ENCODE measurements at places on chromosomes 3 and 15.

DNA sequence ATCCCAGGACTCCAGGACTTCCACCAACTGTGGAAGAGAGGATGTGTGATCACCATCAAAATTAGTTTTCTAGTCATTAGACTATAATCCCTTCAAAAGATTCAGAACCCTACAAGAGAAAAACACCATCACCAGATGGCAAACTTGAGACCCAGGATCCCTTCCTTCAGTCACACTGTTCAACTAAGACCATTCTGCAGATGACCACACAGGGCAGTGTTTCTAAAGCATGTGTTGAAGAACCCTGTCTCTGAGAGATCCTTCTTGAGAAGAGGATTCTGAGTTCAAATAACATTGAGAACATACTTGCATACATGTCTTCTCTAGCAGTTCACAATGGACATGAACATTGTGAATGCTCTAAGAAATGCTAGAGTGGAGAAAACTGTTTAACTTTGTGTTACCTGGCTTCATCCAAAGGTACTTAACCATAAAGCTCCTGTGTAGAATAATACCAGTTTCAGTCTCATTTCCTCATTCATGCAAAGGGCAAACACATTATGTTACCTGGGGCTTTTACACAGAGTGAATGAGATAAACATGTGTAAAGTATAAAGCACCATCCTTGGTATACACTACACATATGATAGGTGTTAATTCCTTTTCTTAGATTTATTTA, 2.4 kb upstream of the ADGRG7 start:
- no peak for DNase-seq

DNA sequence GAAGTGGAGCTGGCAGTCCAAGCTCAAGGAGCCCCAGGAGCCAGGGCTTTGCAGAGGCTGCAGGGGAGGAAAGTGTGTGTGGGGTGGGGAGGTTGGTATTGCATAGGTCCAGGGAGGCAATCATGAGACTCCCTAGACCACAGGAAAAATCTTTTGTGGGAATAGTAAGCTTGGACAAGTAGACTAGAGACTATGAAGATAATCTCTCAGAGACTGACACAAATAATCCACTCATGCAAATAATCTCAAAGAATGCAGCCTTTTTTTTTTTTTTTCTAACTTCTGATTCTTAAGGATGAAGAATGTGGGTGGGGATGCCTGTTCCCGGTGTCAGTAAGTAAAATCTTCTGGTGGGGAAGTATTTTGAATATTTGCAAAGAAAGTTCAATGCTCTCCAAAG, 113.7 kb downstream of the GREM1 start:
- no peak for DNase-seq

DNA sequence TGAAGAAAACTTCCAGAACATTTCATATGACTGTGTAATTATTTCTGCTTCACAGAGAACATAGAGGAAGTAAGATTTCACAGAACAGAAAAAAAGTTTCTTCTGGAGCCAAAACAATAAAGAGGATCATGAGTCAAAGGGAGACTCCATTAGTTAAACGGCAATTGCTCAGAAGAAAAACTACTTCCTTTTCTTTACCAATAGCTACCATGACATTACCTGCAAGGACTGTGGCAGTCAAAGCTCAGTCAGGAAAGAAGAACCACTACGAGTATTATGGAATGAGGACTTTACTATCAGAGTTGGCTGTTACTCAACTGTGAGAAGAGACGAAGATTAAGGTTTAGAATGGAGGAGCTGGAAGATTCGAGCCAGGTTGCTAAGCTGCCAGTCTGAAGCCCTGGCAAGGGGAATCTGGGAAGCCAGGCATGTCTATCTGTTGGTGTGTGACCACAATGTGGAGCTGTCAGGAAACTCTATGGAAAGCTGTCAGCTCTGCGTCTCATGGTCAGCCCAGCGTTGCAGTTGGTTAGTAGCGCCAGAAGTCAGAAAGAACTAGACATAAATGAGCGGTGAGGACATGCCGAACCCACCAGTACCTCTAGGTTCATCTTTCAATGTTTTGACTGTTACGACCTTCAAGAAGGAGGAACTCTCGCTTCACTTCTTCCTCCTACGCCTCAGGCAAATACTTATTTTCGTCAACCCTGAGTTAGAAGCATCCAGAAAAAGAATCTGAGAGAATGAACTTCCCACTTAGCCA, 604.3 kb downstream of the FGF12 start:
- no peak for DNase-seq

GRCh38 chr3:195770081-195770840, 41.5 kb downstream of the MUC4 start:
- DNase-seq = no peak

GRCh38 chr3:71006810-71007785, 576.4 kb downstream of the FOXP1 start:
- DNase-seq = no peak

GRCh38 chr15:32840507-32841245, 122.9 kb downstream of the GREM1 start:
- no peak for DNase-seq

- no peak for DNase-seq
Measured at GRCh38 chr3:7205962-7206361, 345.0 kb downstream of the GRM7 start.

GRCh38 chr3:9397906-9398699, 688 bp downstream of the SETD5 start:
- DNase-seq = peak; percentile 53

- no peak for DNase-seq
Measured at GRCh38 chr3:37147666-37148065, 26.7 kb downstream of the LRRFIP2 start.

- DNase-seq = no peak
Measured at GRCh38 chr15:33029109-33029652, 165.3 kb downstream of the FMN1 start.

GRCh38 chr3:130276203-130276803, 69.2 kb upstream of the COL6A5 start:
- no peak for DNase-seq

GRCh38 chr3:52022323-52023100, 26.8 kb upstream of the RPL29 start:
- no peak for DNase-seq

- DNase-seq = no peak
Measured at GRCh38 chr15:79307251-79307650, 3.7 kb upstream of the TMED3 start.

DNA sequence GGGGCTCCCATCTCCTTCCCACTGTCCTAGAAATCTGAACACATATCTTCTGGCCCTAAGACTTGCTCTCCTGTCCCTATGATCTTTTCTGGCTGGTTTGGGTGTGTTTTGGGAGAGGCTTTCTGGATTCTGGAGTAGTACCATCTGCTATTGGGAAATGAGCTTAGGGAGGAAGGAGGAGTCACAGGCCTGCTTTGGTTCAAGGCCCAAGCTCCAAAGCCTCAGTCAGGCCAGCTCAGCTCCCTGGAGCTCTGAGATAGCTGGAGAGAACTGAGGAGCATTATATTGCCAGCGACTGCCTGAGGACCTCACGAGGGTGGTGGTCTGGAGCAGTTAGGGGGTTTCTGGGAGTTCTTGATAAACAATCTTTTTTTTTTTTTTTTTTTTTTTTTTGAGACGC, 18.7 kb downstream of the RASGRF1 start:
- no peak for DNase-seq

- DNase-seq = no peak
Measured at GRCh38 chr3:75049533-75049932, 435.1 kb upstream of the CNTN3 start.

- no peak for DNase-seq
Measured at GRCh38 chr3:17140670-17141505, 256.1 kb downstream of the PLCL2 start.

DNA sequence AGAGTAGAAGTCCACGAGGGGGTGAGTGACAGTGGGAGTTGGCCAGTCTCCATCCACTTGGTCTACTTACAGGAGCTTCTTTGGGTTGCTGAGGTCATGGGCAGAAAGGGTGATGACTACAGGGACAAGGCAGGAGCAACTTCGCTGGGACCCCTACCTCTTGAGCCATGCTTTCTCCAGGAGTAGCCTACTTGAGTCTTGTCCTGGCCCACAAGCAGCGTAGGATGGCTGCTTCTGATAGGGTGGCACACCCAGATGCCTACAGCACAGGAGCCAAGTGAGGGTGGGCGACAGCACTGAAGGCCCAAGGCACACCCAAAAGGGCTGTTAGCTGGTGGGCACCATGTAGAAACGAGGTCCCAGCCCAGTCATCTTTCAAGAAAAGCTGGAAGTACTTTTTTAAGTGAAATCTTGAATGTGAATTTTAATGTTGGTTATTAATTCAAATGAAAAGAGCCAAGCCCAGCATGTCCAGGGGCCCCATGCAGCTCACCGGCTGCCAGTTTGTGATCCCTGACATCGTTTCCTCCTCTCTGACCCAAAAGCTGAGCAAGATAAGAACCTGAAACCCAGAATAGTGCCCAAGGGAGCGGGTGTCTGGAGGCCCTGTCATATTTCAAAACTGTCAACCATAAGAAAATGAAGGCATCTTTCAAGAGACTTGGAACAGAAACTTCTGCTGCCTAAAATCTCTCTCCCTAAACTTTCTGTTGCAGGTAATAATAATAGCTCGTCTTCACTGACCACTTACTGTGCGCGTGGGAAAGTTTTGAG, 2.2 kb upstream of the CPEB1 start:
- no peak for DNase-seq

GRCh38 chr15:43127752-43128151, 5.6 kb upstream of the TMEM62 start:
- DNase-seq = no peak

DNA sequence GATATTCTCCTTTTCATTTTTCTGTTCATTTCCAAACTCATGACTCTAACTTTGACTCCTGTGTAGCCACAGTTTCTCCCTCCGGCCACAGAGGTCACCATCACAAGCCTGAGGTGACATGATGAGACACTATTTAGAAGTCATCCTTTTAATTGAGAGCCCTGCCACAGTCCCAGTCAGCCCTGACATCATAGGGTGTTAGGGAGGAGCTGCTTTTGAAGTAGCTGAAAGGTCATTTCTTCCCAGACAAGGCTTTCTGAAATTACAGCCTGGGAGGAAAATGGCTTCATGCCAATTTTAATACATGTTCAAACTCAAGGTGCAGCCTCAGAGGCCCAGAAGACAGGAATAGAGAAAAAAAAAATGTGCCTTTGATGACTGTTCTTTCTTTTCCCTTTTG, 532.8 kb upstream of the TGFBR2 start:
- no peak for DNase-seq

DNA sequence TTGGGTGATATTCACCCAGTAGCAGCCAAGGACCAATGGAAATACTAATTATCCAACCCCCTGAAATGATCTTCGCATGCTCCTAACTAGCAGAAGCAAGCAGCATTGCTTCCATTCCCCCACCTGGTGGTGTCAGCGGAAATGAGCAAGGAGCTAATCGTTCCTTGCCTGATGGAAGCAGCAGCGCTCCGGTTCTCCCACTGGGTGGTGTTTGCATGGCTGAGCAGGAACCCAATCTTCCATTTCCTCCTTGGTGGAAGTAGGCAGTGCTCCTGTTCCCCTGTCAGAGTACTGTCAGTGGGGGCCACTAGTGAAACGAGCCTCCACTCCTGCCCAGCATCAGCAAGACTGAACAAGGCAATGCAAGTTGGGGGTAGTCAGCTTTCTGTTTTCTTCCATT, 311.5 kb downstream of the CACNA2D3 start:
- DNase-seq = no peak

DNA sequence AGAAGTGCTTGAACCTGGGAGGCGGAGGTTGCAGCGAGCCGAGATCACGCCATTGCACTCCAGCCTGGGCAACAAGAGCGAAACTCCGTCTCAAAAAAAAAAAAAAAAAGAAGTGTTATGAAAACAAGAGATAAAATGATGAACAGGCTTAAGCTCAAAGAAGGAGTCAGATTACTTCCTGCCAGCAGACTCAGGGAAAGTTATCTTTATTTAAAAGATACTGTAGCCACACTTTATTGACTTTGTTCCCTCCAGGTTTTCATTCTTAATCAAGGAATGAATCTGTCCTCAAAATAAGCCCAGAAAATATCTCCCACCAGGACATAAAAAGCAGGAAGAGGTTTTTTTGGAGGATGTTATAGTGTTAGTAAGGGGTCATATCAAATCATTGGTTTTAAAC, 176.5 kb upstream of the KCNMB2 start:
- no peak for DNase-seq

DNA sequence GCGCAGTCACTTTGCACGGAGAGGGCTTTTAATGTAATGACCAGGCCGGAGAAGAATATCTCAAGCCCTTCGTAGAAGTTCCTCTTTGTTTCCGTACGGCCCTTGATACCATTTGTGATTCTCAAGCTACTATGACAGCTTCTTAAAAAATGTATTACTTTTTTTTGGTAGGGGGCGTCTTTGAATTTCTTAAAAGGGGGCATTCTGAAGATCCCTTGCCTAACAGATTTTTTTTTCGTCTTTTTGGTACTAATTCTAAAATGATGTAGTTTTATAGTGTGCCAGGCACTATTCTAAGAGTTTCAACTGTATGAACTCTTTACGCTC, 614.0 kb downstream of the MCTP2 start:
- no peak for DNase-seq

DNA sequence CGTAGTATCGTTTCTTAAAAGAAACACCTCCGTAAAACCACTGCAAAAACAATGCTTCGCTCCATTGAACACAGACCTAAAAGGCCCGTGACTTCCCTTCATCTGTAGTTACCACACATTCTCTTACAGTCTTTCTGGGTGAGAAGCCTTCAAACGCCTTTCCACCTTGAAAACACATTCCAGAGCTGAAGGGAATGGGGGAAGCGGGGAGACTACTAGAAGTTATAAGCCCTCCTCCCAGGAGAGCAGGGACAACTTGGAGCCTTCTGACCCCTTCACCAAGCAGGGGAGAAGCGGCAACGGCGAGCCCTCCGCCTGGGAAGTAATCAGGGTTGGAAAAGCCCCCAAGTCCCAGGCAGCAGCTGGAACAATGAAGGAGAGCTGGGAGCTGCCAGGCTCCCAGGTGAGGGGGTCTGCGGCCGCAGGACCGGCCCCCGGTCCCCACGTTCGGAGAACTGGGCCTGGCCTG, 461 bp downstream of the SECISBP2L start:
- no peak for DNase-seq

GRCh38 chr15:59221511-59222505, 15.2 kb downstream of the LDHAL6B start:
- no peak for DNase-seq

Measured in activated naive CD4-positive, alpha-beta T cell treated with anti-CD3 and anti-CD28 coated beads, Interleukin-2, amount 50 U/mL, for 16 hours (primary cell).